NCI-H2081 (cell line): ENCODE measurements at places on chromosomes 7 and 10.

DNA sequence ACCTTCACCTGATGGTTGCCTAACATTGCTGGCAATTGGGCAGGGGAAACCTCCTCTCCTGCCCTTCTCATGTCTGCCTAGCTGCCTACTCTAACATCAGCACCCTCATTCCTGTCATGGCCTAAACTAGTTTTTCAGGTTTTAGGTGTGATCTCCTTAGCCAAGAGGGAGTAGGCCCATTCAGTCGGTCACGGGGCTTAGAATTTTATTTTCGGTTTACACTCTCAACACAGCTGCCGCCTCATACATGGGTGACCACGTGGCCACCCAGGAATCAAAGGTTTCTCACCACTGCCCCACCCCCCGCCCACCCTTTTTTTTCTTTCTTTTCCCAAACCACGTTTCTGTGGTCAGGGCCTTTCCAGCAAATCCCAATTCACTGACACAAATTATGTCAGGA, 97.2 kb downstream of the RALA start:
- DNase-seq, result no peak

GRCh38 chr10:69730251-69731156, 71.2 kb upstream of the COL13A1 start:
- DNase-seq, result no peak

GRCh38 chr10:61272781-61273180, 180.4 kb downstream of the TMEM26 start:
- DNase-seq, result no peak

DNA sequence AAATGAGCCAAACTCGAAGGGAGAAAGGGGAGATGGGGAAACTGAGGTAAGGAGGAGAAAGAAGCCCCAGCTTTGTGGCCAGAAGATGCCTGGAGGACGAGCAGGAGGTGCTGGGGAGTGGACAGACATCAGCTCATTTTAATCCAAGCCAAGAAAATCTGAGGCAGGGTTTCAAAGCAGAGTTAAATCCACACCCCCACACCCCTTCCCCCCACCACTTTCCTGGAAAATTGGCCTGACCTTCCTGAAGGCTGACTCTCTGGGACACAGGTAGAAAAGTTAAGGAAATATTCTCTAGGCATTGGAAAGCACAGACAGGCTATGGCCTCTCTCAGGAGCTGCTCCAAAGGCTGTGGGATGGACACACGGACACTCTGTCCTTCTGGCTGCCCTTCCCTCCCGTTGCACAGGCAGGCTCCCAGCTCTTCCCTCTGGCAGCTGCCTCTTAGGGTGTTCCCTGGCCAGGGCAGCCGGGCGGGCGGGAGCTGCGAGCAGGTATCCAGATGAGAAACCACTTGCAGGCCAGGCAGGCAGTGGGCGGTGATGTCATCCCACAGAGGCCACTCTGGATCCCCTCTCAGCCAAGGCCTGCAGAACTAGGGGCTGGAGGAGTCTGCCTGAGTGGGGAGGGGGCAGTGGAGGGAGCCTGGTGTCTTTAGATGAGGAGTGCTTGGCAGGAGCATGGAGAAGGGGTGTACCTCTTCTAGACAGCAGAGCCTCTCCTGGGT, 171.8 kb downstream of the NEURL1 start:
- DNase-seq, result no peak

DNA sequence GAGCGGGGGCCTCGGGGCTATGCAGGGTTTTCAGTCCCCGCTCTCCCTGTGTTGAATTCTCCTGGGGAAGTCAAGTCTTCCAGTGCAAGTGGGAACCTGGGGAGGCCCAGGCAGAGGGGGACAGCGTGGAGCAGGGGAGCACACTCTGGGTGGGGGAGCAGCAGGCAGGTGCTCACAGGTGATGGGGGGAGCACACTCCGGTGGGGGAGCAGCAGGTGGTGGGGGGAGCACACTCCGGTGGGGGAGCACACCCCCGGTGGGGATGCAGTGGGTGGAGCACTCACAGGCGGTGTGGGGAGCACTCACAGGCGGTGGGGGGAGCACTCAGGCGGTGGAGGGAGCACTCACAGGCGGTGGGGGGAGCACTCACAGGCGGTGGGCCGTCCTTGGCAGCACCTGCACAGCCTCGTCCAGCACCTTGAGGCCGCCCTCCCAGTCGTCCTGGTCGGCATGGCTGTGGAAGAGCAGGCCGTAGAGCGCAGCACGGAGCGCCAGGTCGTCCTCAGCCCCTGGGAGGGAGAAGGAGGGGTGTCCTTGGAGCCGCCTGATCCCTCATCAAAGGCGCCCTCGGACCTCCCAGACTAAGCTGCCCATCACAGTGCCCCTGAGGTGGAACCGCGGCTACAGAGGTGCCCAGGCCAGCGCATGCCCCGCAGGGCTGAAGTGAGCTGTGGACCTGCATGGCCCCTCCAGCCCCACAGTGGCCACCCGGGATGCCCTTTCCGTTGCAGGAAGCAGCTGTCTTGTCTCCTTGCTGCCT, 56.7 kb downstream of the CFAP46 start:
- no peak for DNase-seq

- no peak for DNase-seq
Observed at GRCh38 chr10:29057822-29058331, 231.0 kb upstream of the LYZL1 start.

- DNase-seq, result no peak
Observed at GRCh38 chr7:91373111-91373800, 109.0 kb downstream of the FZD1 start.

DNA sequence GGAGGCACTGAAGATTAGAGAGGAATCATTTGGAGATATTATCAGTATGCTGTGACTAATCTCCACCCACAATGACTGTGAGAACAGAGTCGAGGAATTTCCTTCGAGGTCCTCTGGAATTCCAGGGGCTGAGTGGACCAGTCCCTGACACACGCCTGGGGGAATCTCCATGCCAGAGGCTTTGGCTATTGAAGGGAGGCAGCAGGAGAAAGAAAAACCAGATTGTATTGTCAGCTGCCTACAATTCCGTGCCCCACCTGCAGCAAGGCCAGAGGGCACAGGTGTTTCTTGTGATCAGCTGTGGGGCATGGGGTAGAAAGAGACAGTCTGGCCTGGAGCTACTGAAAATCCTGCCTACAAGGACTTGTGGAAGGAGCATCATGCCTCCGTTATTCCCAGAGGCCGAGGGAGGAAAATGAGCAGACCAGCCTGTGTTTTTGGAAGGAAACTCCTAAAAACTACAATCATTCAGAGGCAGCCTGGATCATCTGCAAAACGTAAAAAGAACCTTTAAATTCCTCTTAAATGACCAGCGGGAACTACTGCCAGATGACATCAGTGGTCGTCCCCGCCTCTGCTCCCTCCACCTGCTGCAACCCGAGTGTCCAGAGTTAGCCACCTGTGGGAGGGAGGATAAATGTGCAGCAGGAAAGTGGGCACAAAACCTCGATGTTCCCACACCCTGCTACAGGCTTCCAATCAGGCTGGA, 25.4 kb upstream of the ANK3 start:
- no peak for DNase-seq

- no peak for DNase-seq
Observed at GRCh38 chr7:151782598-151783448, 94.1 kb downstream of the PRKAG2 start.

- DNase-seq, result no peak
Observed at GRCh38 chr10:43706166-43706565, 57.5 kb upstream of the ZNF32 start.

DNA sequence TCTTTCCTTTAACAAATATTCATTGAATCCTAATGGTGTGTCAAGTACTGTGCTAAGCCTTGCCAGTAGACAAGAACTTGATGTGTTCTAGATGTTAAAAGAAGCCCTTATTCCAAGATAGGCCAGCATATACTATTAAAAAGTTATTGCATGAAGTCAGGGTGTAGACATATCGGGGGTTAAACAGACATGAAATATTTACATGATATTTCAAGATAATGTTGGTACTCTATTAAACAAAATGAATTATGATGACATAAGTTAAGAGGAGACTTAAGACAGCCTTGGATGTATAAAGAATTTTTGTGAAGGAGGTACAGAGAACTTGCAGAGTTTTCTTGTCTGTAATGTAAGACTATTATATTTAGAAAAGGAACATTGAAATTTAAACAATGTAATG, 44.8 kb downstream of the HDAC9 start:
- no peak for DNase-seq

DNA sequence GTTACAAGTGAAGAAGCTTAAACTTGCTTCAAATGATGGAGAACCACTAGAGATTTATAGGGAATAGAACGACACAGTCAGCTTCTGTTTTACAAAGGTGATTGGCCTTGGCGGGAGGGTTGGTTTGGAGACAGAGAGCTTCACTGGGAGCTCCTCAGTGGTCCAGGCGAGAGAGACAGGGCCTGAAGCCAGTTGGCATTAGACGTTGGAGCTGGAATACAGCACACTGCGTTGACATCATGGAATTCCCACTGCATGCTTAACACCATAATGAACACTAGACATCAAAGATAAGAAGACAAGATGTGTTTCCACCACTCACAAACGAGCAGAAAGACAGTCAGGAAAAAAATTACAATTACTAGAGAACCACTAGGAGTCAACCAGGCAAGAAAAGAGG, 67.8 kb downstream of the TBXAS1 start:
- no peak for DNase-seq

- DNase-seq, result no peak
Observed at GRCh38 chr10:35889971-35890675, 248.0 kb upstream of the FZD8 start.

GRCh38 chr7:74284781-74285259, 4.4 kb upstream of the CLIP2 start:
- no peak for DNase-seq

GRCh38 chr7:23404546-23405239, 65.6 kb downstream of the IGF2BP3 start:
- no peak for DNase-seq

DNA sequence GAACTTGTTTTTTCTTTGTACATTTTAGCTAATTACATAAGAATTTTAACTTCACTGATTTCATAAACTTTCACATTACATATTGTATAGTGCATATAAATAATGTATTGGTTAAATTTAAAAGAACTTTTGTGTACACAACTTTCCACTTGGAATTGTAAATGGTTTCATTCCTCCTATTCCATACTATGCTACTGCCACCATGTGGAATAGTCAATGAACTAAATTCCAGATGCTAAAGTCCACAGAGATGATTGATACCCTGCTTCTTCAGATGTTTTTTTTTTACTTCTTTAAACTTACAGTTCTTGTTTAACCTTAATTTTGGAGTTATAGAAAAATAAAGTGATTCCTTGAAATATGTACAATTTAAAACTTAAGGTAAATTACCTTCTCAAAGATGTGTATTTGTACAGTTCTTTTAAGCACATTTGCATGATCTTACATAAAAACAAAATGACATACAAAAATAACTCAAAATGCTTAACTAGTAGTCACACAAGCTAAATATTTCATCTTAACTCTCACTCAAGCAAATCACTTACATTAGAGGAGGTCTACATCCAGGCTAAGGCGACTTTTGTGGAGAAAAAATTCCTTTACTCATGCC, 247.6 kb upstream of the HGF start:
- DNase-seq, result peak; percentile 22

DNA sequence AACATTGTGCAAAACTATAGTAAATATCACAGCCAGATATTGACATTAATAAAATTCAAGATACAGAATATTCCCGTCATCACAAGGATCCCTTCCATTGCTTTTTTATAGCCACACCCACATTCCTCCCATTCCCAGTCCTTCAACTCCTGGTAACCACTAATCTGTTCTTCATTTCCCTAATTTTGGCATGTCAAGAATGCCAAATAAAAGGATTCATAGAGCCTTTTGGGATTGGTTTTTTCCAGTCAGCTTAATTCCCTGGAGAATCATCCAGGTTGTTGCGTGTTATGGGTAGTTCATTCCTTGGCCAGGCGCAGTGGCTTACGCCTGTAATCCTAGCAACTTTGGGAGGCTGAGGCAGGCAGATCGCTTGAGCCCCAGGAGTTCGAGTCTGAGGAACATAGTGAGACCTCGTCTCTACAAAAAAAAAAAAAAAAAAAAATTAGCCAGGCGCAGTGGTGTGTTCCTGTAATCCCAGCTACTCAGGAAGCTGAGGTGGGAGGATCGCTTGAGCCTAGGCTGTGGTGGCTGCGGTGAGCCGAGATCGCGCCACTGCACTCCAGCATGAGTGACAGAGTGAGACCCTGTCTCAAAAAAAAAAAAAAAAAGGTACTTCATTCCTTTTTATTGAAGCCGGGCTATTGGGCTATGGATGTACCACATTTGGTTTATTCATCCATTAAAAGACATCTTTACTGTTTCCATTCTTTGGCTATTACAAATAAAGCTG, 2.7 kb downstream of the OGDH start:
- DNase-seq, result no peak
